ENCODE measurements at places on chromosomes 16 and 17.

DNA sequence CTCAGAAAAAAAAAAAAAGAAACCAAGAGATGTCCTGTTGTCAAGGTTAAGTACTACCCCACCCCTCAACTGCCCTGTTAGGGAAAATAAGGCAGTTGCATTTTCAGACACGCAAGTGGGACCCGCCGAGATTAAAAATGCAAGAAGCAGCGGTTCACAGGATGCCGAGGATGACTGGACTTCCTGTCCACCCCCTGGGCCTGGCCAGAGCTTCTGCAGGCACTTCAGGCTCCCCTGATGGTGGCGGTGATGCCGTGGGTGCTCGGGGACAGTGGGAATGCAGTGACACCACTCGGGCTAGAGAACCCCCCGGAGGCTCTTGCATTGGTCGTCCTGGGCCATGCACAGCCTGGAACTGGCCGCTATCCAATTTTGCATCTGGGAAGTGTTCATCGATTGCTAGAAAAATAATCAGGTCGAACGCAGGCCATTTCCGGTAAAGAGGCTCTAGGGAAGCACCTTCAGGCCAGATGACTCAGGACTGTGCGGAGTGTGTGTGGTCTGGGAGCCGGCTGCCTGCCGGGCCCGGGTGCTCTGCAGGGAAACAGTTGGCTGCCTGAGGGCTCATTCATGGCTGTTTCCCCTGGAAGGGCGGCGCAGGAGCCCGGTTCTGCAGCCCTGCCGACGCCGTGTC, 13.4 kb upstream of the CRISPLD2 start:
- DNase-seq, result no peak

DNA sequence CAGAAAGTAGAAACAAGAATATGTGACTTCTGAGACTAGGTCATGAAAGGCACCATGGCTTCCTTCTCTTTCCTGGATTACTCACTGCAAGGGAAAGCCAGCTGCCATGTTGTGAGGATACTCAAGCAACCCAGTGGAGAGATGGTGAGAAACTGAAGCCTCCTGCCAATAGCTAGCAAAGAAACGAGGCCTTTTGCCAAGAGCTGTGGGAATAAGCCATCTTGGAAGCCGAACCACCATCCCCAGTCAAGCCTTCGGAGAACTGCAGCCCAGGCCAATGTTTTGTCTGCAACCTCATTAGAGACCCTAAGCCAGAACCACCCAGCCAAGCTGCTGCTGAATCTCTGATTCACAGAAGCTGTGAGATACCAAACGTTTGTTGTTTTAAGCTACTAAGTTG, 104.7 kb upstream of the CRHR1 start:
- no peak for DNase-seq

DNA sequence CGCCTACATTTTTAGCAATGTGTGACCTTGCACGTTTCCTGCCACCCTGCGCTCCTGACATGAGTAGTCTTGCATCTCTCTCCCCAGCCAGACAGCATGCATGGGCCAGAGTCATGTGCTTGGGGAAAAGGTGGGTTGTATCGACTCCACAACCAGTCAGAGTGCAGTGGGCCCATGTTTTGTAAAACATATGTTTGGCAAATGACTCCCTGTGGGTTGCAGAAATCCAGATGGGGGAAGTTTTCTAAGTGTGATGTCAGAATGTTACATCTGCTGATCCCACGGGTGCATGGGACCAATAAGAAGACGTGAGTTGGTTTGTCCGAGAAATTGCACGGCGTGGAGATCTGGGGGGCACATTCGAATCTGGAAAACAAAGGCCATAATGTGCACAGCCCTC, 147.1 kb downstream of the FOXL1 start:
- no peak for DNase-seq

- DNase-seq, result no peak
Measured at GRCh38 chr17:44793885-44794842, 35.4 kb downstream of the ADAM11 start.
